NCI-H1092 treated with DMSO at 0.1 percent for 48 hours (cell line): ENCODE measurements at places on chromosomes 16 and 17.

DNA sequence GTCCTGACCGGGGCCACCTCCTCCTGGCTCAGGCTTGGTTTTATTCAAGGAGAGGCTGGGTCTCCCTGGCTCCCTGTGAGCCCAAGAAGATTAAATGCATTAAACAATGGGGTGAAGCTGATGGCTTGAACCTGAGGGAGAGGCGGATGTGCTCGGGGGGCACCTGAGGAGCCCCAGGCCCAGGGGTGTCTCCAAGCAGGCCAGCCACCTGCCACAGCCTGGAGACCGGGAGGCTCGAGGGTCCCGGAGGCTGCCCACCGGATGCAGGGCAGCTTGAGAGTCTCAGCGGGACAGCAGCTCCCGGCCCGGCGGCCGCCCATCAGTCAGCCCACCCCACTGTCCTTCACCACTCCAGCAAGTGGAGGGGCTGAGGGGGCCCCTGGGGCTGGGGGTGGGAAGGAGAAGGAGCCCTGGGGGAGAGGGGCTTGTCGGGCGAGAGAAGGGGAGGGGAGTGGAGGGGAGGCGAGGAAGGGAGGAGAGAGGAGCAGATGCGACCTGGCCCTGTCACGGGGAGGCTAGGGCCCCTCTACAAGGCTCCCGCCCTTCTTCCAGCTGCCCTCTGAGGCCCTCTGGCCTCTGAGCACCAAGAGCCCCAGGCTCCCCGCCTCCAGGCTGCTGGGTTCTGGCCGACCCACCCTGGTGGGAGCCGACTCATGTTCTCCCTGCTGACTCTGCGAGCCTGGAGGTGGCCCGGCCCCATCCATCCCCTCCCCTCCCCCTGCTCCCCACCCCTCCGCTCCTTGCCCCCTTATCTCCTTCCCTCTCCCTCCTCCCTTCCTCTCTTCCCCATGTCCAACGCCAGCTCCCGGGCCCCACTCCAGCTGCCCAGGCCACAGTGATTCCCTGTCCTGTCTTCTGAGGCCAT is 13.2 kb downstream of the CD7 start:
- DNase-seq = no peak

- DNase-seq = no peak
Observed at GRCh38 chr17:17056156-17056539, 13.9 kb downstream of the MPRIP start.

DNA sequence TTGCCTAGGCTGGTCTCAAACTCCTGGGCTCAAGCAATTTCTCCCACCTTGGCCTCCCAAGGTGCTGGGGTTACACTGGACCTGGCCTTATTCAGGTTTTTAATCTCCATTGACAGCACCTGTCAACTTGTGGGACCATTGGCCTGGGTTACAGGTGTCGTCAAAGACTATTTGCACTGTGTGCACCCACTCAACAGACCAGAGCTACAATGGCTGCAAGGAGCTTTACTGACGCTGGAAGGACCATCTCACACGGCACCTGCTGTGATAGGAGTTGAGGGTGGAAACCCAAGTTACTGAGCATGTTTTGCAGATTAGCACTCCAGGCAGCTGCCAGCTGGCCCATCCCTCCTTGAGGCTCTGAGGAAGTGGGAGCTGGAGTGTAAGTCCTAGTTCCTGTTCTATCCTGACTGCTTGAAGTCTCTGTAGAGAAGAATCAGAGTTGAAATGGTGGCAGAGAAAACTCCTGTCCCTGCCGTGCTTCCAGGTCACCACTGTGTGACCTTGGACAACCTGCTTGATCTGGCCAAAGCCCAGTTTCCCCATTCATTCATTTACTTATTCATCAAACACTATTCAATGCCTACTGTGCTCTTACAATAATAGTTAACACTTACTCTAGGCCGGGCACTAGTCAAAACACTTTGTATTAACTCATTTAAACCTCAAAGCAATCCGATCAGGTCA is 42.4 kb upstream of the LONP2 start:
- no peak for DNase-seq

- DNase-seq = no peak
Observed at GRCh38 chr17:79874329-79874981, 35.2 kb upstream of the CBX4 start.

DNA sequence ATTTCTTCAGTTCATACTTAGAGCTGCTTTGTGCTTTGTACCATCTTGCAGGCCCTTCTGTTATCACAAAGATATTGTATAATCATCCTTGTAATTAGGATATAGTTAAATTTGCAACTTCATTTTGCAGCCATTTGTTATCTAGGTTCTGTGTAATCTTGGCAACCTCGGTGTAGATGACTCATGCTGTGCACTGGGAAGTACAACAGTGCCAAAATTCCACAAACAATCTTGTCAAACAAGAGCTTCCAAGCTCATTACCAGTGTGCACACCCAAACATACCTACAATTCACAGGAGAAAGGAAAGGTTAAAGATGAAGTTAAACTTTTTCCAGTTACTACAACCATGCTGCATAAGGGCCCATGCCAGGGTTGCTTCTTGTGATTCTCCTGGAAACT is 1231.8 kb downstream of the CDH11 start:
- no peak for DNase-seq

GRCh38 chr16:6066652-6067051 is 969.1 kb upstream of the EEF2KMT start:
- DNase-seq = peak; percentile 45

GRCh38 chr17:32488177-32488542 is 1.4 kb downstream of the CDK5R1 start:
- no peak for DNase-seq

DNA sequence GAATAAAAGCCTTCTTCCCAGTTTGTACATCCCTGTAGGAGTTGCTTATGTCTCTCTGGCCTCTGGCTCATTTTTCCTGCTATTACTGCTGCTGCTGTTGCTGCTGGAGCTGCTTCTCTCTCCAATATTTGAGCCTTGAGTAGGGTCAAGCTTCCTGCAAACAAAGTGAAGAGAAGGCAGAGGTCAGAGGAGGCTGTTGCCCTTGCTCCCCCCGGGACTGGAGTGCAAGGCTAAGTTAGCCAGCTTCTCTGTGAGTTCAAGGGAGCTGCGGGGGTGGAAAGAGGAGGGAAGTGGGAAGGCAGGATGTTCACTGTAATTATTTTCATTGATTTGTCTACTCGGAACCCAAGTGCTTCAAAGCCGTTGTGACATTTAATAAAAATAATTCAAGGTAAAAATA is 77.0 kb upstream of the TMEM132E start:
- no peak for DNase-seq

DNA sequence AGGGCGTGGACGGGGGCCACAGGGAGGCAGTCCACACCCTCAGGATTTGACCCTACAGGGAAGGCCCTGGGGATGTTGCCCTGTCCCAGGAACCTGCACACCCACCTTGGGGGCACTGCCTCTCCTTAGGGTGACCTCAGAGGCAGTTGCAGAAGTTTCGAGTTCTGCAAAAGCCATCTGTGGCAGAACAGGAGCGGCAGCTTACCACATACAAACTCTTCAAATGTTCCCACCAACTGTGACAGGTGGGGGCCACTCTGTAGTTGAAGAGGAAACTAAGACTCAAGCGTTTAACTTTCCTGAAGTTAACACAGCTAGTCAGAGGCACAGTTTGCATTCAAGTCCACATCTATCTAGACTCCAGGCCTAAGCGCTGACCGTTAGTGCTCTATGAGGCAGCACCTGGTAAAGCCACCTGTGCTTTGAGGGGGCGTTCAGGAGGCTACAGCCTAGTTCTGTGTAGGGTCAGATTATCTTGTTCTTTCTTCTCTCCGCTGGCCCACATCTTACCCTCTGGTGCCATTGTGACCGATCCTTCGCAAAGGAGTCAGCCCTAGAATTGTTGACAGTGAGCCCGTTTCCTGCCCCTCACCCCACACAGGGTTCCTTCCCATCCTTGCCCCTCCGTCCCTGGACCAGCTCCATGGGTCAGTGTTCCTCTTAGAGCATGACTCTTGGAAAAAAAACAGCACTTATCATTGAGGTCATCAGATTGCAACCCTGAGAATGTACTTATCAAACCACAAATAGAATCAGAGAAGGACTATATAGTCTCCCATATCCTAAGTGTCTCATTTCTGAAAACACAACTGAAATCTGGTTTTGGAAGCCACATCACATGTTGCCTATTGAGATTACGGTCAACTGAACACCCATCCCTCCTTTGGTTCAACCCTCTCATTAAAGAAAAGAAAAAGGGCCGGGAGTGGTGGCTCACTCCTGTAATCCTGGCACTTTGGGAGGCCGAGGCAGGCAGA is 45.4 kb downstream of the CDH1 start:
- DNase-seq = no peak

DNA sequence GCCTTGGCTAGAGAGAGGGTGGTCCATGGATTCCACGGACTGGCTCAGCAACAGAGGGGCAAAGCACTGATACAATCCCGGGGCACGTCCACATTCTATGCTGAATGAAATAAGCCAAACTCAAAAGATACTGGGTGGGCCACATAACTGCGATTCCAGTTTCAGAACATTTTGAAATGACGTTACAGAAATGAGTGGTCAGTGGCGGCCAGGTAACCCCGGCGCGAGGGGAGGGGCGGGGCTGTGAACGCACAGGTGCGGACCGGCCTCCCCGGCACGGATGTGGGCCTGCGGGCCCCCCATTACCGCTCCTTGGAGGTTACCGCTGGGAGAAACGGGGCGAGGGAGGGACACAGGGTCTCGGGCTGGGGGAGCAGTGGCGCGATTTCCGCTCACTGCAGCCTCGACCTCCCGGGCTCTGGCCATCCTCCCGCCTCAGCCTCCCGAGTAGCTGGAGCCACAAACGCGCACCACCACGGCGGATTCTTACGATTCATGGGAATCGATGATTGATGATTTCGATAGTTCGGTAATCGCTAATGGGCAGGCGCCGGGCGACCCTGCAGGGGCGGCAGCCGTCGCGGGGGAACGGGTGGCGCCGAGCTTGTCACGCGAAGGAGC is 559 bp downstream of the MVD start:
- DNase-seq = no peak

DNA sequence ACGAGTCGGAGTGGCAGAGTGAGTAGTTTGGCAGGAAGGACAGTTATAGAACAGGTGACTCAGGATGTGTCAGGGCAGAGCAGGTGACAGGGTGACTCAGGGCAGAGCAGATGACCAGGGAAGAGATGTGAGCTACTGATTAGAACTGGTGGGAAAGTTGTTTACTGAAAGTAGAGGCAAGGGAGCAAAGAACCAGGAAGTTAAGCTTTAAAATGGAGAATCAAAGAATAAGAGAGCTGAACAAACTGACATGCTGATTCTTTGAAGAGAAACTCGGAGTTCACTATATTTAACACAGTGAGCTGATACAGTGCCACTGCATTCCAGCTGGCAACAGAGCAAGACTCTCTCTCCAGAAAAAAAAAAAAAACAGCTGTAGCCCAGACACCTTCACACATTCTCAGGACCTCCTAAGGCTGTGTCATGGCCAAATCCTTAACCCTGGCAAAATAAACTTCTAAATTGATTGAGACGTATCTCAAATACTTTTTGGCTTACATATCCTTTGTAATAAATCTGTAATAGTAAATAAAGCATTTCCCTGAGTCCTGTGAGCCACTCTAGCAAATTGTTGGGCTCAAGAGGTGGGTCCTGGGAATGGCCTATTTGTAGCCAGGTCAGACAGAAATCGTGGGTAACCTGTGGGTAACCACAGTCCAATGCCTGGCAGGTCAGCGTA is 12.3 kb upstream of the UBE2I start:
- DNase-seq = no peak

DNA sequence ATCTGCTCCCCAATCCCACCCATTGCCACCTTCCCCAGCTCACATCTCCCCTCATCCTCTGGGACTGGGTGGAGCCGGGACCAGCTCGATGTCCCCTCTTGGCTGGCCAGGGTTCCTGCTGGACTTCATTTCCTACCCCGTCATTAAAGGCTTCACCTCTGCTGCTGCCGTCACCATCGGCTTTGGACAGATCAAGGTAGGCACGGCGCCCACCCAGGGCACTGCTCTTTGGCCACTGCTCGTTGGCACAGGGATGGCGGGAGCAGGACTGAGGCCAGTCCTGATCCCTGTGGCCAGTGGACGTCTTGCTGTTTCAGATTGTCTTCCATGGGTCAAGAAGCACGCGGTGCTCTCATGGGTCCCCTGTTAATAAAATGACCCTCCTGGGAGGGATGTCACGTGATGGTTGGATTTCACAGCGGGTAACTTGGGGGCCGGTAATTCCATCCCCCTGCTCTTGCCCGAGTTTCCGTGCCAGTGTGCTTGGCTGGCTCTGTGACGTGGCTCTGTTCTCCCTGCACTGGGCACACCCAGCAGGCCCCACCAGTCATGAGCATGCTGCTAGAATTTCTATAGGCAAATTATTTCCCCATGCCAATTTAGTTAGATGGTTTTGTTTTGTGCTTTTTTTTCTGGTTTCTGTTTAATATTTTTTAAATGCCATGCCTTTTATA is 3.1 kb downstream of the SLC26A11 start:
- DNase-seq = no peak
